ENCODE measurements at places on chromosomes 6 and 20. TPM values are rescaled to one million over a fixed set of nuclear protein-coding genes. Genes with fewer than 3 reads are reported as not detected.

Gene CALHM4
- not detected for total RNA-seq

Gene ULBP1
- total RNA-seq: 0.33 TPM

Gene LY6G6D
- total RNA-seq: 2.8 TPM

Gene WFDC10B
- 0.52 TPM for total RNA-seq

Data from H7 (cell line).